D341Med (cell line): ENCODE measurements at places on chromosomes 12 and 14.

GRCh38 chr12:57127101-57127725 is 1.1 kb upstream of the LRP1 start:
- DNase-seq = peak; percentile 72

DNA sequence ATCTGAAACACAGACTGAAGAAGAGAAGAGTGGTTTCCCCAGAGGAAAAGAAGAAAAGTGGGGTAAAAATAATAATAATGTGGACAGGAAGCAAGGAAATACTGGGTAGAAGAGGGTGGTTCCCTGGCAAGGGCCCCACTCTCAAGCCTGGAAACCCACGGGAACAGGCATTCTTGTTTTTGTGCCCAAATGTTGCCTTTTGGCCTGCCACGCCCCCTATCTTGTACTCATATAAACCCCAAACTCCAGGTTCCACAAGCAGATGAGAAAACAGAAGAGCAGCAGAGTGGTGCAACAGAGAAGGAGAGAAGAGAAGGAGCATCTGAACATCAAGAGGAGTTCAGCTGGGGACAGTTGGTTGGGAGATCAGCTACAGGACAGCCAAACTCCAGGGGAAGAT is 51.2 kb downstream of the NDUFA12 start:
- DNase-seq = no peak

DNA sequence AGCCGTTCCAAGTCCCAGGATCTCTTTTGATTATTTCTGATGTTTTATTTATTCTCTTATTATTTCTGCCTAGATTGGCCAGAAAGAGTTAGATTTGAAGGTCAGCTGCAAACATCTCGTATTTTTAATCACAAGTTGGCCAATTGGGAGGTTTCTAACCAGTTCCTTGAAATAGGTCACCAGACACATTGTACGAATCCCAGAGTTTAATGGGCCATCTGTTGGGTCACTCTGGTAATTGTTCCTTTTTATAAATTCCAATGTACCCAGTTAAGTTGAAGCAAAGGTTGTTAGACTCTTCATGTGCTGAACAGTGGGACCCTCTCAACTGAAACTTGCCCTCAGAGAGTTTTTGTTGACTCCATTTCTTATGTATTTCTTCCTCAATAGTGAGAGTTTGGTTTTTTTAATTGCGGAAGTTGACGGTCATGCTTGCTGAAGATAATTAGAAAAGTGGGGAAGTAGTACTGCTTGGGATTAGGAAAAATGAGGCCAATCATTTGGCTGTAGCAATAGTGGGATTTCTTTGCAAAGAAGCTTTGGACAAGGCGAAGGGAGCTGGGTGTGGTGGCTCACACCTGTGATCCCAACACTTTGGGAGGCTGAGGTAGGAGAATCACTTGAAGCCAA is 382.7 kb upstream of the RGS6 start:
- no peak for DNase-seq

DNA sequence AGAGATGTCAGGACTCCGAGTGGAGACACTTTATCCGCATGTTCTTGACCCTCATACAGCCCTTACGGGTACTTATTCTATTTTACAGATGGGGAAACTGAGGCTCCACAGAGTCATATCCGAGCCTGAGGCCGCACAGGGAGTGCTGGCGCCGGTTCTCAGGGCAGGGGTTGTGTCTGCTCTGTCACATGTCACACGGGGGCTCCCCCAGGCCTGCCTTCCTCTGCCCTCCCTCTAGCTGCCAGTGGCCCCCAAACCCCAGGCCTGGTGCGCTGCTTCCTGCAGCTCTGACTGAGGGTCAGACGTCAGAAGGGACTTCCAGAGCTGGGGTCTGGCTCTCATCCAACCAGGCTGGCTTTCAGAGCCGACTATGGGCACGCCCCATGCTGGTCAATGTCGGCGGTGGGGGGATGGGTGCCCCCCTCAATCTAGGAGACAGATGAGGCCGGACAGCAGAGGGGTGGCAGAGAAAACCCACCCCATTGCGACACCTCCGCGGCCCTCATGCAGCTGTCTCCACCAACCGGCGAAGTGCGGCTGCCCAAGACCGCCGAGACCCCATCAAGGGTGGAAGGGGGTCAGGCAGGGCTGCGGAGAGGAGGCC is 811 bp upstream of the INF2 start:
- DNase-seq = no peak

DNA sequence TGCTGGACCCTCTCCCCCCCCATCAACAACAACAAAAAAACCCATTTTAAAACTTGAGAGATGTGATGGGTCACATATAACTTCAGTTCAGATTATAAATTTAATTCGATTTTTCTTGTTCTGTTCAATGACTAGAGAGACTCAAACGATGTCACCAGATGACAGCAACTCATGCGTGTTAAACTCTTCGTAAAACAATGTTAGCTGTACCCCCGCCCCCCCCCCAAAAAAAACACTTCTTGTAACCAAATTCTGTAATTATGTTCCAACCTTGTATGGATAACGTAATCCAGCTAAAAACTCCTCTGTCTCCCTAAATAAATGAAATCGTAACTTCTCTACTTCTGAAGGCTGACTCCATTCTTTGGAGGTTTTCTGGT is 614 bp upstream of the NACA start:
- DNase-seq = no peak

- no peak for DNase-seq
Observed at GRCh38 chr12:79766705-79767464, 76.1 kb upstream of the PAWR start.

DNA sequence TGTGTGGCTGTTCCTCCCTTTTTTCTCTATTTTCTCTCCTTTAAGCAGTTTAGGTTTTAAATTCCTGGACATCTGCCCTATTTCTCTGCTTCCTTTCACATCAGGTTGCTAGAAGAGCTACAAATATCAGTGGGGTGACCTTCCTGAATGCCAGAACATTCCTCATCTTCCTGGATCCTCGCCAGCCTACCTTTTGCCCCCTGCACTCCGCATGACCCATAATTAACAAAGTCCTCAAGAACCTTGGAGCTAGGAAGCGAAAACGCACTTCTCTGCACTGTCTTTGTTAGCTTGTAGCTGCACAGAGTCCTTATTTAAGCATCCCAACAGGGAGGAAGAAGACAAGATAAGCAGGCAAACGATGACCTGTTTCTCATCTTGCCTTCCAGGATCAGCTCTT is 30.5 kb downstream of the VDR start:
- DNase-seq = no peak

DNA sequence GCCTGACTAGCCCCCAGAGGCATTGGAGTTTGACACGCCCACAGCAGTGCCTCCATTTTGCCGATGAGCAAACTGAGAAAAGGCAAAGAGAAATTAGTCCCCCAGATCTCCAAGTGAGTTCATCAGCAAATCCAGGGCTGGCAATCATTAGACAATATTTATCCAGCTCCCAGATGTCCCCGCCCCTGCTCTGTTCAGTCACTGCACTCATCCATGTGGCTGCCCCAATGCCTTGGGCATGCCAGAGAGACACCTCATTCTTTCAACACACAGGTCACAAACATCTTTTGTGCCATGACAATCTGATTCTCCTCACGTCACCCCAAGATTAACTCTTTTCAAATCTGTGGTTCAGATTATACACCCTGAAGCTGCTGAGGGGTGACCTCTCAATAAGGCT is 43.5 kb downstream of the DPF3 start:
- no peak for DNase-seq
